ENCODE measurements at places on chromosomes 5 and 9.

DNA sequence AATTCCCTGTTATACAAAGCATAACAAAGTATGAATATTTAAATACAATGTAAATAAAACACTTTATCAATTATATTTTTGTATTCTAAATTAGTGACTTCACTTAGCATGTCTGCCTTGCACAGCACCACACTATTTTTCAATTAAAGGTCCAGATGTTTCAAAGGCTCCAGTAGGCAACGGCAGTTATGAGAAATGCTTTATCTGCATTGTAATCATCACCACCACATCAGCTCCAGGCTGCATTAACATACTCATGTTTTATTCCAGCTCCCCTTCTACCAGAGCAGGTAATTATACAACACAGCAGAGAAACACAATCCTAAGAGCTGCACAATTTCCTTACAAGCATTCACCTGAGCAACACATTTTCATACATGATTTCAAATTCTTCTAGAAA lies 102.8 kb downstream of the MAPKAP1 start:
- no peak for DNase-seq

- DNase-seq = peak; percentile 51
Measured at GRCh38 chr9:19028835-19029451, 4.1 kb downstream of the SAXO1 start.

- DNase-seq = no peak
Measured at GRCh38 chr9:106179191-106179590, 484.9 kb downstream of the TMEM38B start.

- DNase-seq = no peak
Measured at GRCh38 chr5:103463261-103463660, 99.3 kb downstream of the NUDT12 start.

Measured in endothelial cell (in vitro differentiated cells).